NCI-H1930 (cell line): ENCODE measurements at places on chromosomes 12 and 14.

DNA sequence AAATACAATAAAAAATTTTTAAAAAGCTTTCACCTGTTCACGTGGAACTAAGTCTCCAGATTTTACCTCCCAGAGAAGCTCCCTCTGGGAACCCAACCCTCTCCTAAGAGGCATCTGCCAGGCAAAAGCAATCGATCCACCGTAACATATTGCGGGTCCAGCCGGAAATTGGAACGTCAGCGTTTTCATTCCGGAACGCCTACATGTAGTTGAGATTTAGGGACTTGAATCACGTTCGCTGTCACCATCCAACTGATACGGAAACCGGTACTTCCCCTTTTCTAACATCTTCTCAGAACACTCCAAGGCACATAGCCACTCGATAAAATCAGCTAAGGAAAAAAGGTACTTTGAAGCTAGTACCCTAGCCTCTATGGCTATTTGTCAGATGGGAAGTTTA is 70.3 kb downstream of the COX16 start:
- no peak for DNase-seq

- no peak for DNase-seq
These were observed 1.6 kb downstream of the ATP6V1D start for GRCh38 chr14:67357969-67358354.

DNA sequence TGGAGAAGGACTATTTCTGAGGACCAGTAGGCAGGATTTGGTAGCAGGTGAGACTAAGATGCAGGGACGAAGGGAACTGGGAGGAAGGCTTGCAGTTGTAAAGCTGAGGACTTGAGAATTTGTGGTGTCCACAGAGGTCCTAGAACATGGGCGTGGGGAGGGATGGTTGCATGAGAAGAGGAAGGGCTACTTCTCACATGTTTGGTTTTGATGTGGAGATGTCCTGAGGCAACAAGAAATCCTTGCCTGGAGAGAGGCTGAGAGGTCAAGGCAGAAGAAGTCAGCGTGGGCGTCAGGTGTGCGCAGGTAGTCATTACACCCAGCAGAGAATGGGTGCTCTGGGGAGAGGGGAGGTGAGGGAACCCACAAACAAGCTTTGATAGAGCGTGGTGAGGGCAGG is 5.7 kb upstream of the RABGGTA start:
- DNase-seq = no peak

DNA sequence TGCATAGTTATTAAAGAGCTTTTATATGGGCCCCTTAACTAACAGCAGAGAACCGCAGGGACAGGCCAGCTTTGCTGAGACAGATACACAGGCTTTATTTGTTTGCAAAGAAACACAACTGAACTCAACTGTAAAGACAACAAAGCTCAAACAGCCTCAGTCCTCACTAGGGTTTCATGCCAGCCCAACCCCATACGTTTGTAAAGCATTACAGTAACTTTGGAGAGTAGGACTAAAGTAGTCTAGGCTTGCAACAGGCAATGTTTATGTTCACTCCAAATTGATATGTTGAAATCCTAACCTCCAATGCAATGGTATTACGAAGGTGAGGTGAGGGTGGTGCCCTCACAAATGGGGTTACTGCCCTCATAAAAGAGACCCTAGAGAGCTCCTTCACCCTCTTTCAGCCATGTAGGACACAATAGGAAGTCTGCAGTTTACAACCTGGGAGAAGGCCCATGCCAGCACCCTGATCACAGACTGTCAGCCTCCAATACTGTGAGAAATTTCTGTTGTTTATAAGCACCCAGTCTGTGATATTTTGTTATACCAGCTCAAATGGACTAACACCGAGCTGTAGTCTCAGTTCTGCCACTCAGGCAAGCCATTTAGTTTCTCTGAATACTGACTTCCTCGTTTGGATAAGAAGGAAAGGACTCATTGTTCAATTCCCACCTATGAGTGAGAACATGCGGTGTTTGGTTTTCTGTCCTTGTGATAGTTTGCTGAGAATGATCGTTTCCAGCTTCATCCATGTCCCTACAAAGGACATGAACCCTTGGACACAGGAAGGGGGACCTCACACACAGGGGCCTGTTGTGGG is 35.2 kb downstream of the PPM1H start:
- DNase-seq = no peak

DNA sequence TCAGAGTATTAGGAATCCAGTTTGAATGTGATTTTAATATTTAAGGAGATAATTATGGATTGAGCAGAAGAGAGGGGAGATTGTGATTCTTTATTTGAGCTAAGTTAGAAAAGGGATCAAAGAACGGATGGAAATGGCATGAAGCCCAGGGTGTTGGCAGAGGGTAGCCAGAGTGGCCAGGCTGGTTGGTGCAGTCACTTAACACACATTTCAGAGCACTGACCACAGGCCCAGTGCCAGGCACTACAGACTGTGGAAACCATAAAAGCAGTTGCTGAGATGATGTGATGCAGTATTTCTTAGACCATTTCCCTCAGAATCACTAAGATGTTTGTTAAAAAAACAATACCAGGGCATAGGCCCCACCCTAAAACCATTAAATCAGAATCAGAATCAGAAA is 167.7 kb upstream of the AMIGO2 start:
- no peak for DNase-seq

DNA sequence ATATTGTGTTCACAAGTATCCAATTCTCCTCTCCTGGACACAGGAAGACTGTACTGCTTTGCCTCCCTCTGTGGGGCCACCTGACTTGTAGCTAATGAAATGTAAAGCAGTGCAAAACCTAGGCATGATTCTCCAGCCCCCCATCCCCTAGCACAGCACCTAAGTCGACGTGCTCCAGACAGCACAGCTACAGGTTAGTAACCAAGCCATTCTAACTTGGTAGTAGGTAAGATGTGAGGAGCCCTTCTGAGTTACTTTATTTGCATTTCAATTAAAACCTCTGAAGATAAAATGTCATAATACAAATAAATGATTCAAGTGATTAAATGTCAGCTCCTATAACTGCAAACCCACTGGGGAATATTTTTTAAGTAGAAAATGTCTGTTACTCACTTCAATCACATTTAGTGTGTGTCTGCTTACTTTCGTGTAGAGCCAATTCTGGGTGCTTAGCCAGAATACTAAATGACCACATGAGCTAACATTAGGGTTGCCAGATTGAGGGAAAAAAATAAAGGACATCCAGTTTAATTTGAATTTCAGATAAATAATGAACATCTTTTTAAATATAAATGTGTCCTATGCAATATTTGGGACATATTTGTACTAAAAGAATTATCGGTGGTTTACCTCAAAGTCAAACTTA is 64.8 kb upstream of the HIF1A start:
- DNase-seq = peak; percentile 27

GRCh38 chr12:42857106-42857505 is 267.6 kb upstream of the PRICKLE1 start:
- no peak for DNase-seq

DNA sequence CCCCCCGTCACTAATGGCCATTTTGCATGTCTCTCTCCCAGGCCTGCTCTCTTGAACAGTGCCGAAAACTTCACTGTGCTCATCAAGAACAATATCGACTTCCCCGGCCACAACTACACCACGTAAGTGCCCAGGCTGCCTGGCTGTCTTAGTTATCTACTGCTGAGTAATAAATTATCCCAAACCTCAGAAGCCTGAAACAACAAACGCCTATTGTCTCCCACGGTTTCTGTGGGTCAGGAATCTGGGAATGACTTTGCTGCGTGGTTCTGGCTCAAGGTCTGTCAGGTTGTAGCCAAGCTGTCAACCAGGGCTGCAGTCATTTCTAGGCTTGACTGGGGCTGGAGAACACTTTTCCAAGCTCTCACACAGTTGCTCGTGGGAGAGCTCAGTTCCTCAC is 32.6 kb downstream of the P2RX7 start:
- DNase-seq = no peak

DNA sequence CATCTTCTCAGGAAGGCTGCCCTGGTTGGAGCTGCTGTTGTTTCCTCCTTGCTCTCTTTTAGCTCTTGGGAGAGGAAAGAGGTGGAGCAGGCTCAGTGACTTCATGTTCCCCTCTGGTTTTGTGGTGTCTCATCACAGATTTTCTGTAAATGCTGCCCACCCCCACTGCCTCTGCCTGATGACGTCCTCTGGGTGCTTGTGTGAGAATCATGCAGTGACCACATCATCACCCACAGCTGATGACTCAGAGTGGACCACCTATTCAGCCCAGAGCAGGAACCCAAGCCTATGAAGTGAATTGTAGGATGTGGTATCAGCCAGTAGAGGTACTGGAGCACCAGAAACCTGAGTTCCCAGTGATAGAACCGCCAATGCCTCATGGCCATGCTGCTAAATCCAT is at the start of gene GZMB:
GZMB (minus strand) TSS at position 33 of the 400 bp plus-strand sequence; CDS start at position 3, 30 bp downstream.
- no peak for DNase-seq
